ENCODE measurements at places on chromosomes 13 and 19. TPM values are rescaled to one million over a fixed set of nuclear protein-coding genes. Genes with fewer than 3 reads are reported as not detected.

GRCh38 chr19:9040131-9040530 lies 29.9 kb upstream of the MUC16 start:
- no peak for DNase-seq

- DNase-seq: no peak
Measured at GRCh38 chr13:104372095-104372655, 1306.0 kb upstream of the SLC10A2 start.

The JSRP1 gene
- total RNA-seq: 219 TPM

The CTU1 gene
- total RNA-seq: 13.9 TPM

The PHLDB3 gene
- total RNA-seq: 7.9 TPM

The ZNF229 gene
- total RNA-seq: 3.2 TPM

Measured in LHCN-M2 (cell line).